ENCODE measurements at places on chromosomes 5 and 9. TPM values are rescaled to one million over a fixed set of nuclear protein-coding genes. Genes with fewer than 3 reads are reported as not detected.

DNA sequence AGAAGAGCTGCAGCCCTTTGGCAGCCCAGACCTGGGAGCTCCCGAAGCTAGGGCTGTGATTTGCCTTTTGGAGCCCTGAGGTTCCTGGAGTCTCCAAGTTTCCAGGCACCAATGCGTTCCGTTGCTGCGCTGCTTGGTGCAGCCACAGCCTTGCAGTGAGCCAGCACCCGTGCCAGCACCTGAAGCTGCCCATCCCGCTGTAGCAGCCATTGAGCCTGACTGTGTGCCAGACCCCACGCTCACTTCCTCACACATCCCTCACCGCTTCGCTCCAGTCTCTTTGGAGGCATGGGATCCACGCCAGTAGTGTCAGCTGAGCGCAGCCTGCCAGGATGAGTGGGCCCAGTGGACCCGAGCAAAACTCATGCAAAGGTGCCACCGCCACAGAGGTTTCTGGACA lies 22.5 kb upstream of the C9orf72 start:
- DNase-seq: no peak

- no peak for DNase-seq
Observed at GRCh38 chr9:123251324-123251723, 17.1 kb downstream of the STRBP start.

DNA sequence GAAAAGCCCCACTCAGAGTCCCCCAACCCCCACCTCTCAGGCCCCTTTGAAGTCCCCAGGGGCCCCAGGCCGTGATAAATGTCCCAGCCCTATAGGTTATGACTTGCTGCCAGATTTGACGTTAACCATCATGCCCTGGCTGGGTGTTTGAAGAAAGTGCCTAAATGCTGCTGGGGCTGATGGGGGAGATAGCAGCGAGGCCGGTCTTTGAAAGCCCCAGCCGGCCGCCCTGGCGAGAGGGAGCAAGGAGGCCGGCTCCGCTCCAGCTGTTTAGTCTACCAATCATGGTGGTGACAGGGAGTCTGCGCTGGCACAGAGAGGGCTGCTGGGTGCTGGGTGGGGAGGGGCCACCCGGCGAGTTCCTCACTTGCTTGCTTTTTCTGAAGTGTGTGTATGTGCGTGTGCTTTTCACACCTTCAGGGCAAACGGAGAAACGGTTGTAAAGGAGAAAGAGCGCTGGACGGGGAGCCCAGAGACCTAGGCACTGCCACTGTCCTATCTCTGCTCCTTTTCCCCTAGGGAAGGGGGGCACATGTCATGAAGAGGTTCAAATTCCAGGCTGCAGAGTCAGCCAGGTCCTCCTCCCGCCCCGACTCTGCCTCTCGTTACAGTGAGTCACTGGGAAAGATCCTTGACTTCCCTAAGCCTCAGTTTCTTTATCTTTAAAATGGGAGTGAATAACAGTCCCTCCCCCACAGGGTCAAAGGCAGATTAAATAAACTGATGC lies 126.1 kb upstream of the HAND1 start:
- DNase-seq: no peak

WNT8A gene
- 0.82 TPM for total RNA-seq

PRR16 gene
- 1.2 TPM for total RNA-seq

ENTREP1 gene
- 0.82 TPM for total RNA-seq
